Right renal cortex interstitium (tissue), 3 donors: ENCODE measurements at places on chromosomes 7 and 10. TPM values are rescaled to one million over a fixed set of nuclear protein-coding genes. Genes with fewer than 3 reads are reported as not detected.

The SHH gene
- 2.7 TPM for polyA plus RNA-seq

The SDK1 gene
- polyA plus RNA-seq = 6.3 TPM

The TACR2 gene
- polyA plus RNA-seq = 0.10 TPM

The ZNF488 gene
- 5.9 TPM for polyA plus RNA-seq

The TMEM26 gene
- 8.6 TPM for polyA plus RNA-seq

DNA sequence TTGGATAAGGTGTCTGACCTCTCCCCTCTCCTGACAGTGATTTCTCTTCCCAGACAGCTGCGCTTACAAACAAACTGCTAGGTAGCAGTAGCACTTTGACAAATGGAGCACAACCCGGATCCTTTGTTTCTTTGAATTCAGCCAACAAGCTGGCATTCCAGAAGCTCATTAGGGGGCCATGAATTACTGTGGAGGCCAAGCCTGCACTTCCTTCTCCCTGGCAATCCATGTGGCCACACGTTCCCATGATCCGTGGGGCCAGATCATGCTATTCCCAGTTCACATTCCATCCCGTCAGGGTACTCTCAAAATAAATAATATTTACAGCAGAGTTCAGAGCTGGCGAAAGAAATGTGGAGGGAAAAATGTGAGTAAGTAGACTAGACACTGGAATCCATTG is 172.4 kb downstream of the PRPF18 start:
- DNase-seq = no peak

- no peak for DNase-seq
Observed at GRCh38 chr7:2011266-2012043, 221.3 kb downstream of the MAD1L1 start.

DNA sequence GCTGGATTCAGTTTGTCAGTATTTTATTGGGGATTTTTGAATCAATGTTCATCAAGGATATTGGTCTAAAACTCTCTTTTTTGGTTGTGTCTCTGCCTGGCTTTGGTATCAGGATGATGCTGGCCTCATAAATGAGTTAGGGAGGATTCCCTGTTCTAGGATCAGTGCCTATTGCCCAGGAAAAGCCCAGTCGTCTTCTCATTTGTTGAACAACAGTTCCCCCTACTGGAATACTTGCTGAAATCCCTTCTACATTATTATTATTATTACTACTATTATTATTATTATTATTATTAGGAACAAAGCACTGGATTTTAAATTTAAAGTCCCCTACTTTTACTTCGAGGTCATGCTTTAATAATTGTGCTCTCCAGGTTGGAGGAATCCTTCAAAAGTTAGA is 528.9 kb downstream of the MAGI2 start:
- DNase-seq = no peak

DNA sequence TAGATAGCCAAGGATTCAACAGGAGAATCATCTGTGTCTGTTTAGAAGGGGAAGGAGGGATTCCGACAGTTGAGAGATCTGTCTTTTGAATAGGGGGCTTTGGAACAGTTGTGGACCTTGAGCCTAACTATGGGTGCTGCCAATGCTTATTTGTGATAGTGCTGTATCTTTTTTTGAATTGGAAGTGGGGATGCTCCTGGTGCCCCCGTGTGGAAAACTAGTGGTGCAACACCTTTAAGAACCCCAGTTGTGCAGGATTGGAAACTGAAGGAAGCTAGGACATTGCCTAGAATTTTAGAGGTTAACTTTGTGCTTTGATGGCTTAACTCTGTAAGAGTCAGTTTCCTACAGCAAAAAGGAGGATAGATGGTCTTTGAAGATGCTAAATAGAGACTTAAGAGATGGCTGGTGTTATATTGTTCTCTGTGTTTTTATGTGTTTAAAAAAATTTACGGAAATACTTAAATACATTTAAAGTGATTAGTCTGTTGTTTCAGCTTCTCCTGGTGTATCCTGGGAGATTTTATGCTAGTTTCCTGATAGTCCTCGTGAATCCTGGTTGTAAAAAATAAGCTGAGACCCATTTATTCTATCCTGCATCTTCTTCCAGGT is 69.3 kb downstream of the AP3M1 start:
- peak; percentile 19 for DNase-seq

GRCh38 chr10:67665491-67665890 is 30.5 kb downstream of the CTNNA3 start:
- no peak for DNase-seq

DNA sequence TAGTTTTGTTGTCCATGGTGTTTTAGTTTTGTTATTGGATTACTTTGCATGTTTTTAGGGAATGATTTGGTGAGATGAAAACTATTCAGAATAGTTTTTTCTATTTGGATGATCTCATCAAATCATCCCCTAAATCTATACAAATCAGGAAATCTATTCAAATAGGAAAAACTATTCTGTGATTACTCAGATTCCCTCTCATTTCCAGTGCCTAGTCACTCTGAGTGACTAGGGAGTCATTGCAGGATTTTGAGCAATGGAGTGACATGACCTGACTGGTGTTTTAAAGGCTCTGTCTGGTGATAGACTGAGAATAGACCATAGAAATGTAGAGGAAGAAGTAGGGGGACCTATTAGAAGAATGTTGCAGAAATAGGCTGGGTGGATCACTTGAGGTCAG is 72.4 kb downstream of the TPST1 start:
- no peak for DNase-seq

GRCh38 chr10:131570716-131571307 is 259.3 kb upstream of the TCERG1L start:
- no peak for DNase-seq

- DNase-seq = no peak
Observed at GRCh38 chr10:16724509-16724908, 92.7 kb downstream of the RSU1 start.

- DNase-seq = no peak
Observed at GRCh38 chr7:122014697-122015096, 129.4 kb downstream of the AASS start.

- DNase-seq = no peak
Observed at GRCh38 chr10:97781618-97782331, 10.0 kb upstream of the SFRP5 start.

DNA sequence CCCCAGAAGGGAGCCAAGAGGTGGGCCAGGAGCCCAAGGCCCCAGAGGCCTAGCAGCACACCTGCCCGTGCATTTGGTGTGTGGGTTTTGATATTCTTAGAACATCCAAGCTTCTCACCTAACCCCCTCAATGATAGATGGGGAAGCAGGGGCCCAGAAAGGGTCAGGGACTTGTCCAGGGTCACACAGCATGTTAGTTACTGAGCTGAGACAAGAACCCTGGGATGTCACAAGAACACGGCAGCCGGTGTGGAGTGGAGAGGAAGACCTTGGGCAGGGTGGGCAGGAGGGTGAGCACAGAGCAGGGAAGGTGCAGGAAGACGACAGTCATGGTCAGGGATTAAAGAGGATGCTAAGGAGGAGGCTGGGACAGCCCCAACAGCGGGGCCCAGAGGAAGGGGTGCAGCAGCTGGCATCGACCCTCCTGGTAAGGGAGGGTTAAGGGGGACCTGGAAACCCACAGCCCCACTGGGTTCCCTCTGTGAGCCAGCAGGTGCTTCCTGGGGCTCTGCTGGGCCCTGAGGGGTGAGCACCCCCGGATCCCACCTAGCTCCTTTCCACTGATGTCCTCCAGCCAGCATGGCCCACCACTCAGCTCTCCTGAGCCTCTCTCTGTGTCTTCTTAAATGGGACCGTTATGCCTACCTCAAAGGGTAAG is 44.4 kb downstream of the UNC5B start:
- DNase-seq = no peak
